NCI-H510A (cell line): ENCODE measurements at places on chromosomes 2 and 18.

DNA sequence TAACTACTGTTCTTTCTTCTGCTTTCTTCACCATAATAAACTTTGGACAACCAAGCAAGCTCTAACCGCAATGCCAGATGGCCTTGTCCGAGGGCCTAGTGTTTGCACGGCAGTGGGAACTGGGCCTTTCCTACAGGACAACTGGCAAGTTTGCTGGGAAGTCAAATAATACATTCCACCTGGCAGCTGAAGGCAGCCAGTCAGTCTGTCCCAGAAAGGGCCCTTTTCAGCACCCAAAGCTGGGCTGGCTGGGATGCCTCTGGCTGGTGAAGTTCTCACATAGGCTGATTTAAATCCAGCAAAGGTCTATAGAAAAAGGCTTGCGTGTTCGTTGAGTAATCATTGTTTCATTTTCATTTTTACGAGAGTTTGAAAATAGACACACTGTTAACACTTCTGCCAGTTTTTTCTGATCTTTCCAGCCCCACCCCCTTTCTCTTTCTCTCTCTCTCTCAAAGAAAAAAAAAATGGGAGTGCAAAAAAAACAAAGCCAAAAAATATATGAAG is 110.0 kb upstream of the EPAS1 start:
- DNase-seq: no peak

GRCh38 chr2:213251618-213252017 is 32.6 kb upstream of the SPAG16 start:
- DNase-seq: peak; percentile 13

DNA sequence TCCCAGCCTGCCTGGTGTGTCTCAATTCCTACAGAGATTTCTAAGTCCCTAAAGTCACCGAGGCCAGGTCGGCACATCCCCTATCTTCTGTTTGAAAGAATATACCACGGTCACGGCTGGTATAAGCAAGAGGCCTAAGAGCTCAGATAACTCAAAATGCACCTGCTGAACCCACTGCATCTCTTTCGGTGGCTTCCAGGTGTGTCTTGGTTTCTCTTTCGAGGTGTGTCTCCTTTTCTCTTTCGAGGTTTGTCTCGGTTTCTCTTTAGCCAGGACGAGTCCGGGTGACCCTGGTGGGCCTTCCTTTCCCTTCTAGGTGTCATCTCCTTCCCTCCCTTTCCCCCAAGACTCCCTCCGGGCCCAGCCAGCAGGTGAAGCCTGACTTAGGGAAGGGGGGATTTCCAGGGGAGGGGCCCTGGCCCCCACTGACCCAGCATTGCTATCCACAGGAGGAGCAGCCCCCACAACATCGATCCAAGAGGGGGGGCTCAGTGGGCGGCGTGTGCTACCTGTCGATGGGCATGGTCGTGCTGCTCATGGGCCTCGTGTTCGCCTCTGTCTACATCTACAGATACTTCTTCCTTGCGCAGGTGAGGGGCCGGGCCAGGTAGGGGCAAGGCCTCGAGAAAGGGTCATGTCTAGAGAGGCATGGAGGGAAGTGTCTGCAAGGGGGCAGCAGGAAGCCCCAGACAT is 8.4 kb downstream of the ITM2C start:
- no peak for DNase-seq

DNA sequence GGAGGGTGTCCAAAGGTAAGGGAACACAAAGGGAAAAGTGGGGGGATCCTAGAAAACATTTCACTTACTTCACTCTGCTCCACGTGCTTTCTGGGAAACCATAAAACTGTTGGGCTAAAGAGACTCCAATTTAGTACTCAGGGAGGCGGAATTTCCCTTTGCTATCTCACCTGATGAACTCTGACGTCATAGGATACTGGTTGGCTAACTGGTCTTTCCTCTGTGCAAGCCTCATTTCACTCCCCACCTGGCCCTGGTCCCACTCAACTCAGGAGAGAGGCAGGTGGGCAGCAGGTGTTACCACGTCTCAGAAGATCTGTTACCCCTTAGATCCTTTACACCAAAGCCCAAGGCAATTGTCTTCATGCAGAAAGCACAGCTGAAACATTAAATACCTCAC is 51.8 kb upstream of the PMAIP1 start:
- DNase-seq: peak; percentile 20

GRCh38 chr2:31124904-31125303 is 13.3 kb downstream of the GALNT14 start:
- no peak for DNase-seq

DNA sequence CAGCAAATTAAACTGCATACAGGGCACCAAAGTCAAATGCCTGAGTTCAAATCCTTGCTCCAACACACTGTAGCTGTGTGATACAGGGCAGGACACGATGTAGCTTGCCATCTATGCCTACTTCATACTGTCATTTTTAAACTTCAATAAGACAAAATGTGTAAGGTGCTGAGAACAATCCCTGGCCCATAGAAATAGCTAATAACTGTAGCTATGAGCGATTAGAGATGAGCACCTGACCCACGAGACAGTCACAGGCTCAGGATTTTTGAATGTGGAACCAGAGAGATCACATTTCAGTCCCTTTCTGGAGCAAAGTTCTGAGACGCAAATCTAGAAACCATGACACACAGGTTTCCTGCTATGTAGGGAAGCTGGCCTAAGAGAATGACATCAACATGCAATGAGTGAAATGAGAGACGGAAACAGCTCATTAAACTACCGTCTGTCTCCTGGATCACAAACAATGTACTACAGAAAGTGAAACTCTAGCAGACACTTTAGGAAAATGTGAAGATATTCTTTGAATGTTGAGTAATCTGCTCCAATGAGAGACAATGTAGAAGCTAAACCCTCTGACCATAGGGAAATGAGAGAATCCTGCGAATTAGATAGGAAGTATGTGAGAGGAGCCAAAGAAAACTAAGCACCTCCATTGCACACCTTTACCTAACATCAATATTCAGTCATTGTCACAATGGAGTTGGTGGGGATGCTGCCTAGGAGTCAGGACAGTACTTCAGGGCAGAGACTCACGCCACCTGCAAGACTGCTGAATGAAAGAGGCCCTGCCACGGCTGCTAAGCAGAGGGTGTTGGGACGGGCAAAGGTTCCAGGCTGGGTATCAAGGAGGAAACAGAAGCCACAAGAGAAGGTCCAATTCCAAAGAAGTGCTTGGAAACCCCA is 25.5 kb downstream of the B4GALT6 start:
- DNase-seq: peak; percentile 56

GRCh38 chr2:237591141-237591881 is 777 bp upstream of the RAB17 start:
- no peak for DNase-seq

- DNase-seq: no peak
Measured at GRCh38 chr2:152453129-152453911, 118.3 kb downstream of the FMNL2 start.

GRCh38 chr18:22109535-22109934 is 59.9 kb upstream of the GATA6 start:
- no peak for DNase-seq
